ENCODE measurements at places on chromosomes 7 and 10.

GRCh38 chr10:127374074-127374680 lies 174.9 kb upstream of the NPS start:
- DNase-seq: no peak

DNA sequence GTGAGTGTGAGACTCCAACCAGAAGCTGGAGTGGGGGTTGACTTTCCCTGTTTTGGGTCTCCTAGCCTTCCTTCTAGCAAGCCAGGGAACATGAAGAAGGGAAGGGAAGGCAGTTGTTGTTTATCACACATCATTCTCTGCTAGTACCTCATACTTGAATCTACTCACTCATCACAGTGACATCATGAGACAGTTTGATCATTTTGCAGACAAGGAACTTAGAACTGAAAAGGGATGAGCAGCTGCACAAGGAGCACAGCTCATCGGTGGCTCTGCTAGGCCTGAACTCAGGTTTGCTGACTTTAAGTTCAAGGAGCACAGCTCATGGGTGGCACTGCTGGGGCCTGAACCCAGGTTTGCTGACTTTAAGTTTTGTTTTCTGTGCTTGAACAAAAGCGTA lies 19.2 kb downstream of the PRXL2A start:
- no peak for DNase-seq

GRCh38 chr7:152937282-152937681 lies 177.7 kb downstream of the ACTR3B start:
- DNase-seq: no peak

DNA sequence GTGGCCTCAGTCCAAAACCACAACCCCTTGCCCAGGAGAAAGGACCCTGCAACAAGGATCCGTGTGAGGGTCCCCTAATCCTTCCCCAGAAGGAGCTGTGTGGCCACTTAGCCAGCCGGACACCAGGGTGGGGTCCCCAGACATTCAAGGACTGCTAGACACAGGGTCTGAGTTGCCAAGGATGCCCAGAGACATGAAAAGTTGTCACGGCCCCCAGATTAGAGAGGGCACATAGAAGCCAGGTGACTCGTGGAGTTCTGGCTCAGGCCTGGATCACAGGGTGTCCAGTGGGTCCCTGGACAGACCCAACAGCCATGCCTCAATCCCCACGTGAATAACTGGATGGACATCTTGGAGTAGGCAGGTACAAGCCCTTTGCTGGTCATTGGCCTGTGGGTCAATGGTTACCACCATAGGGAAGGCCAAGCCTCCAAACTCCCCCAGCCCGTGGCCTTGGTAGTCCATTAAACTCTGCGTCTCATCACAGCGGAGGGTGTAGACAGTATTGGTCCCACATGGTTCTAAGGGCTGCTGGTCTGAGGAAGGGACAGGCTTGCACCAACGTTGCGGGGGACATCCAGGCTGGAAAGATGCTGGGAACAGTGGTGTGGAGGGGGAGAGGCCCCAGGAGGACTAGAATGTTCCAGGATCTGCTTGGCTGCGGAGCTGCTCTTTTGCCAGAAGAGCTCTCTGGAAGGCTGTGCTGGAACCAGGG lies 205.9 kb upstream of the PPP2R2D start:
- DNase-seq: no peak

- DNase-seq: no peak
Observed at GRCh38 chr7:50962281-50962883, 179.7 kb upstream of the GRB10 start.

GRCh38 chr7:68434857-68435256 lies 1163.4 kb upstream of the AUTS2 start:
- DNase-seq: no peak
